ENCODE measurements at places on chromosomes 1 and 21. TPM values are rescaled to one million over a fixed set of nuclear protein-coding genes. Genes with fewer than 3 reads are reported as not detected.

Gene SLC9C2
- not detected for total RNA-seq

Gene SERTAD4
- not detected for total RNA-seq

Gene LRRC8C
- 2.4 TPM for total RNA-seq

Gene PYHIN1
- total RNA-seq, result not detected

Gene C1orf232
- not detected for total RNA-seq

Gene ADORA1
- total RNA-seq, result not detected

Gene MSH4
- total RNA-seq, result not detected

Gene ATP1A4
- not detected for total RNA-seq

Gene HMGCS2
- not detected for total RNA-seq

Gene TNNT2
- total RNA-seq, result 0.37 TPM

Gene SAMD13
- 3.1 TPM for total RNA-seq

Gene SELP
- total RNA-seq, result not detected

Gene SDHC
- total RNA-seq, result 14.2 TPM

Gene GOLT1A
- not detected for total RNA-seq

Gene CALML6
- total RNA-seq, result 0.32 TPM

Gene TFF2
- not detected for total RNA-seq

Gene PEX10
- total RNA-seq, result 21.4 TPM

Gene OR2L13
- not detected for total RNA-seq

Gene EVA1C
- total RNA-seq, result not detected

Gene DHRS3
- total RNA-seq, result not detected

Gene CXADR
- not detected for total RNA-seq

Gene ADAM30
- not detected for total RNA-seq

Gene MROH9
- total RNA-seq, result not detected

Gene APOBEC4
- total RNA-seq, result not detected

Gene LIPI
- not detected for total RNA-seq

Gene CA6
- total RNA-seq, result not detected

Gene FCMR
- total RNA-seq, result not detected

Gene TIAM1
- 1.6 TPM for total RNA-seq

Gene TMEM82
- not detected for total RNA-seq

Gene ACTL8
- not detected for total RNA-seq

Gene CFHR1
- total RNA-seq, result not detected

Gene LDLRAD2
- not detected for total RNA-seq

Gene OR2L5
- 0.19 TPM for total RNA-seq

Gene S100A7
- total RNA-seq, result not detected
